HuH-7 (cell line): ENCODE measurements at places on chromosomes 12 and 14.

DNA sequence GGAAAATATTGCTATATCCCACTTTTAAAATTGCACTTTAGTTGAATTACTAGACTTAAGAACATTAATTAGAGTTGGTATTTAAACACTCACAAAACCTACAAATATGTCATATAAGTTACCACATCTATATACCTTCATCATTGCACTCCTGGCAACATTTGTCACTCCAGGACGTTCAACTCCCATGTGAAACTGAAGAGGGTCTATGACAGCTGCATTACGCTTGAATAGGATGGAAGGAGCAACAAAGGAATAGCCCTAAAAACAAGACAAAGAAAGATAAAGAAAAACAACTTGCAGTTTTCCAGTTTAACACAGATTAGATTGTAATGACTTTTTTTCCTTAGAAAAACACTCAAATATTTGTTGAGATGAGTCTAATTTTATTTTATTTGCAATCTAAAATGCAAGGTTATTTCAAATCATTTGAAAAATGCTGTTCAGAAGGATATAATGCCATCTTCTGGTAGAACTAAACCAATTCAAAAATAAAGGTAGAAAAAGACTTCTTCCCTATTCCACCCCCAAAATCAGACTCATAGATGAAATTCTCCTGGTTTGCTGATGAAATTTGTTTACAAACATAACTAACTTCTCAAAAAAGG lies 84.3 kb upstream of the TTC7B start:
- DNase-seq = no peak

DNA sequence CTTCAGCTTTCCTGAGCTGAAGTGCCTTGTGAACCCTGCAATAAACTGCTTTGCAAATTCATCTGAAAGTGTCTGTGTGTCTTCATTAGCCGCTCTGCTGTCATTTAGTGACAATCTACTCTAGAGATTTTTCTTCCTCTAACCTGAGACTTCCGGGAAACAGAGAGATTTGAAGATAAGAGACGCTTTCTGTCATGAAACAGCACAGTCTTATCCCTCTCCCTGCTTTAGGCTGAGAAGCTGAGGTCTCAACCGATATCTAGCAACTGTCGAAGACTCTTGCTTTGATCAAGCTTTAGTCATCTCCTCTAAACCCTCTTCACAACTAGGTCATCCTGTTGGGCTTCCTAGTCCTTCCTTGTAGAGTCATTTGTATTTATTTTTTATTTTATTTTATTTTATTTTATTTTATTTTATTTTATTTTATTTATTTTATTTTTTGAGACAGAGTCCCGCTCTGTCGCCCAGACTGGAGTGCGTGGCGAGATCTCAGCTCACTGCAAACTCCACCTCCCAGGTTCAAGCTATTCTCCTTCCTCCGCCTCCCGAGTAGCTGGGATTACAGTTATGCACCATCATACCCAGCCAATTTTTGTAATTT lies 1.2 kb downstream of the RNASE2 start:
- DNase-seq = no peak

DNA sequence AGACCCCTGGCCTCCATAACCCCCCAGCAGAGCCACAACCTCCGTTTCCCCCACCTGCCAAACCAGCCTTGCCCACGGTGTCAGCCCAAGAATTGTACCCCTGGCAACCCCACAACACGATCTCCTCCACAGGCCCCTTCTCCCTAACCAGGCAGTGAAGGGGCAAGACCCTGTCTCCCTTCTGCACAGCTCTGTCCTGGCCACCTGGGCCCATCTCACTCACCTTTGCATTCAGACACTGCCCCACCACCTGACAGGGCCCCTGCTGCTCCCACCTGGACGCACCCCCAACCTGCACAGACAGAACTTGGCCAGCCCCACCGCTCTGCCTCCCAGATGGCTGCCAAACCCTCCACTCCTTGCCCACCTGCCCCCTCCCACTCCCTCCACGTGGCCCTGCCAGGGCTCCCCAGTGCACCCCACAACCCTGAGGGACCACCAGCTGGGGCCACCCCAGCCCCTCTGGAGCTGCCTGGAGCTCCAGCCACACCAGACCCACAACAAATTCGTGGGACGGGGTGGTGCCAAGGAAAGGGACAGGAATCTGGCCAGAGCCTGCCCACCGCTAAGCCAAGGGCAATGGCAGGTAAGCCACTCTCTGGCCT lies 11.8 kb downstream of the AHNAK2 start:
- DNase-seq = no peak

DNA sequence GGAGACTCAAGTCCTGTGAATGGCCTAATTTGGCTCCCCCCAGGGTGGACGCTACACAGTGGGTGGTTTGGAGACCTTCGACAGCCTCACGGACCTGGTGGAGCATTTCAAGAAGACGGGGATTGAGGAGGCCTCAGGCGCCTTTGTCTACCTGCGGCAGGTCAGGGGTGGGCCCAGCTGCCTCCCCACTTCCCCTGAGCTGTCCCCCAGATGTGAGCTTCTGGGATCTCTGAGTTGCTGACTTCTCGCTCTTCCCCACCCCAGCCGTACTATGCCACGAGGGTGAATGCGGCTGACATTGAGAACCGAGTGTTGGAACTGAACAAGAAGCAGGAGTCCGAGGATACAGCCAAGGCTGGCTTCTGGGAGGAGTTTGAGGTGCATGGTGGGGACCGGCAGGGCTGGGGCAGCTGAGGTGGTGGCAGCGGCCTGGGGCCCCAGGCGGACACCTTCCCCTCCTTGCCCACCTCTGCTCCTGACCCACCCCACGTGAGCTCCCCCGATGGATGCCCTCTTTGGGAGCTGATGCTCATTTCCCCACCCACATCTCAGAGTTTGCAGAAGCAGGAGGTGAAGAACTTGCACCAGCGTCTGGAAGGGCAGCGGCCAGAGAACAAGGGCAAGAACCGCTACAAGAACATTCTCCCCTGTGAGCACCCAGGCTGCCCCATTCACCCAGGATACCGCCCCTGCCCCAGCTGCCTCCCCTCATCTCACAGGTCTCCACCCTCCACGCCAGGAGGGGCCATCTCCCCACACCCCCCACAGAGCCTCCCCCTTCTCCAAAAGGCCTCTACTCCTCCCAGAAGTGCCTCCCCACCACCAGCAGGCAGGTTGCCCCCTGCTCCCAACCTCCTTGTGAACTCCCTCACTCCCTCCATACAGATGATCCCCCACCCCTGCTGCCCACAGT lies 4.2 kb downstream of the PTPN6 start:
- DNase-seq = no peak

- DNase-seq = no peak
Measured at GRCh38 chr12:93419388-93420034, 22.2 kb downstream of the UBE2N start.

DNA sequence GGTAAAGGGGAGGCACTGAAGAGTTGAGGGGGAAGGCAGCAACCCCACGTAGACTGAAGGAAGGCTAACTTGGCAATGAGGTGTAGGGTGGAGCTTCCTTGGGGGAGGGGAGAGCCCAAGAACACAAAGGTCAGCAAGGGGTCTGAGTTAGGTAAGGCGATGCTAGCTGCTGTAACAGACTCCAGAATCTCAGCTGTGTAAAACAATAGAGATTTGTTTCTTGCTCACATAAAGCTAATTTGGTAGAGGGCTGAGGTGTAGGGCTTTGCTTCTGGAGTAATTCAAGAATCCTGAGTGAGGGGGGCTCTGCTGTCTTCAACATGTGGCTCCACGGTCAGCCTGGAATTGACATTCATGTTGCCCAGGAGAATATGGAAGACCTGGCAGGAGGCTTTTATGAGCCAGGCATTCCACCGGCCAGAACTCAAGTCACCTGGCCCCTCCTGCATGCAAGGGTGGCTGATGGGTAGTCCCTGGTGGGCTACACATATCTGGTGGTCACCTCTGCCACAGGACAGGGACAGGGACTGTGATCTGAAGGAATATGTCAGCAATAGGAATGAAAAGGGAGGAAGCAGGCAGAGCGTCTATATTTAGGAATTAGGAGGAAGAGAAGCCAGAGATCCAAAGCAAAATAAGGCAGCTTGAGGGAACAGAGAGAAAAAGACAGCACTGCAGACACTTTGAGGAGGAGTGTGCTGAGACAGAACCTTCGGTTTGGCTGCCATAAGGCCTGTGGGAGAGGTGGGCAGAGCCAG lies 153.7 kb downstream of the ZFP36L1 start:
- DNase-seq = no peak

- no peak for DNase-seq
Measured at GRCh38 chr14:68794851-68795596, 2.2 kb upstream of the ZFP36L1 start.

DNA sequence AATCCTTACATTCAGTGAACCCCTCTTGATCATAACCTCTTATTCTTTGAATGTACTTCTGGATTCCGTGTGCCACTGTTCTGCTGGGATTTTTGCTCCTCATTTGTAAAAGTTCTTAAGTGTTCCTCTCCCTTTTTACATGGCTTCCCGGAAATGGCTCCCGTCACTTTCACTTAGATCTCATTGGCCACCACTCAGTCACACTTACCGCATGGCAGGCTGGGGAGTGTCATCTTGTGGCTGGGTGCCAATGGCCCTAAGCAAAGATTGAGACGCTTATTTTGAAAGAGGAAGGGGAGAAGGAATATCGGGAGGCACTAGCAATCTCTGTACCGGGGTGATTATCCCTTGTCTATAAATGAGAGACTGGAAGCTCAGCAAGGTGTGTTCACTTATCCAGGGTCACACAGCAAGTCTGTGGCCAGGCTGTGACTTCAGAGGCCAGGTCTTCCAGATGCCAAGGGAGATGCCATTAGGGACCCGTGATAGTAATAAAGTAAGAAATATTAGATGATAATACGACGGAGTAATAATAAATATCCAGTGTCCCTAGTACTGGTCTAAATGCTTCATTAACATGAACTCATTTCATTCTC lies 68.8 kb downstream of the RNFT2 start:
- DNase-seq = no peak

- DNase-seq = peak; percentile 34
Measured at GRCh38 chr12:49482095-49483051, 56.5 kb upstream of the KCNH3 start.

- DNase-seq = no peak
Measured at GRCh38 chr14:51310505-51310944, 70.5 kb downstream of the TMX1 start.

DNA sequence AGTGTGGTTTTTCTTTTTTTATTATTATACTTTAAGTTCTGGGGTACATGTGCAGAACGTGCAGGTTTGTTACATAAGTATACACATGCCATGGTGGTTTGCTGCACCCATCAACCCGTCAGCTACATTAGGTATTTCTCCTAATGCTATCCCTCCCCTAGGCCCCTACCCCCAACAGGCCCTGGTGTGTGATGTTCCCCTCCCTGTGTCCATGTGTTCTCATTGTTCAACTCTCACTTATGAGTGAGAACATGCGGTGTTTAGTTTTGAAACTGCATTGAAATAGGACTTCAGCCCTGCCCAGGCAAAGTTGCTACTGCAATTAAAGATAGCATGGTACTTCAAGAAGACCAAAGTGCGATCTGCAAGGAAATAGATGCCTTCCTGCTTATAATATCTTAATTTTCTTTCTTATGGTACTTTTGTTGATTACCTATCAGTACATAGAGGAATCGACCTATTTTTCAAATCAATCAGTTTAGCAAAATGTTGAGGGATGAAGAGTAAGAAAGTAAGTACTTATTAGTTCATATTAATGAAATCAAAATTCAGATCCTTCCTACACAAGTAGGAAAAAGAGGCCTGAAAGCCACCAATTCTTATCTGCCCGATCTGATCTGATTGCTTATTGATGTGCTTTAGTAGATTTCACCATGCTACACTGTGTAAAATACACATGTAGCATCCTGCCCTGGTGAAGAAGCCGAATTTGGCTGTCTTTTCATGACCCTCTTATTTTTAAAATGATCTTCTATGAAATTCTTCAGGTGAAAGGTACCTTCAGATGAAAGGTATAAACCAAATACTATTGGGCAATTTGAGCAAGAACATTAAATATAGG lies 1.6 kb downstream of the LTA4H start:
- DNase-seq = no peak

GRCh38 chr12:54560374-54560858 lies 11.0 kb downstream of the PDE1B start:
- no peak for DNase-seq

GRCh38 chr14:76719666-76720065 lies 41.6 kb upstream of the VASH1 start:
- DNase-seq = no peak

- DNase-seq = peak; percentile 11
Measured at GRCh38 chr14:106268013-106268727, 741.8 kb downstream of the TMEM121 start.

GRCh38 chr12:119666900-119667576 lies 895 bp upstream of the PRKAB1 start:
- peak; percentile 26 for DNase-seq

GRCh38 chr12:90984114-90984513 lies 20.7 kb downstream of the EPYC start:
- DNase-seq = no peak

- no peak for DNase-seq
Measured at GRCh38 chr12:122998316-122998715, 17.8 kb downstream of the ARL6IP4 start.

DNA sequence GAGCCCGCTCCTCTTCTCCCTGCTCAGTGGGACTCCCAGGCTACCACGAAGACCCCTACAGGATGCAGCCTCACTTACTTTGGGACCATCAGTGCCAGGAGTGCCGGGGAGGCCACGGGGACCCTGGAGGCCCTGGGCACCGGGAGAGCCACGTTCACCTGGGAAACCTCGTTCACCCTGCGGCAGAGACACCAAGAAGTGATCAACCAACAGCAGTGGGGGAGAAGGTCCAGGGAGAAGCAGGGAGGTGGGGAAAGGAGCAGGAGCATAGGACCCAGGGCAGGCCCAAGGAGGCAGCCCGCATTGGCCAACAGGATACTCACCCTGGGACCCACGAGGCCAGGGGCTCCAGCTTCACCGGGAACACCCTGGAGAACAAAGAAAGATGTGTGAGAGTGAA lies 19.4 kb downstream of the TMEM106C start:
- DNase-seq = no peak

DNA sequence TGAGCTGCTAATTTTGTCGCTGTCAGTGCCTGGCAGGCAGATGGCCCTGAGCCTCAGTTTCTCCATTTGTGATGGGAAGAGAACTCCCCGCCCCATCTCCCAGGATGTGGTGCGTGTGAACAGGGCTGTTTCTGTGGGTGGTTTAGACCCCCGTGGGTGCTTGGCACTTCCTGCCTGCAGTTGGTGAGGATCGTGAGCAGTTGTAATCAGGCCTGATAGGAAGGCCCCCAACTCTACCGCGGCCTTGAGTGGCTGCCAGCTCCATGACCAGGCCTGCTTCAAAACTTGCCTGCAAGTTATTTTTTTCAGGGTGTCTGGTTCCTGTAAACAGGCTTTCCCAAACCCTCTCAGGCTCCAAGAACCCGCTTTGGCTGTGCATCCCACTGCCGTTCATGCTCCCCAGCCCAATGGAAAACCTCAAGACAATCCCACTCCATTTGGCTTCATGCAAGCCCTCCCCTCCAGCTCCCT lies 138.4 kb downstream of the ZFP36L1 start:
- DNase-seq = no peak

DNA sequence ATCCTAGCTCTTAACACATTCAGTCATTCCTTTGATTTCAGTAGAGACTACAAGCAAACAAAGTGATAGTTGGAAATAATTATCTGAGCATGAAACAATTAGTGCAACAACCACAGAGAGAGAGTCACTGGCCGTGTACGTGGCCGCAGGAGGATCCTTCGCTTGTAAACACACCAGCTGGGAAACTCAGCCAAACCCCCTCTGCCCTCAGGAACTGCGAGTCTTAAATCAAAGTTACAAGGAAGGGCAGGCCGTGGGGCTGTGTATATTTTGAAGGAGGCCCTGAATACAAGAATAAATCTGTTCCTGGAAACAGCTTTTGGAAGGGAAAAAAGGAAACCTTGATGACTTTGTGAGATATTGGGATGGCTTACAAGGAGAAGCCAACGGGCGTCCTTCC lies 164.5 kb downstream of the ANO2 start:
- no peak for DNase-seq
